Activated CD4-positive, alpha-beta T cell treated with anti-CD3 and anti-CD28 coated beads, Interleukin-10, Interleukin-2, amounts not matched to agents 100 ng/mL and 50 ng/mL, durations not matched to agents 16 hours and 8 hours (primary cell): ENCODE measurements at places on chromosomes 4 and X.
A peak's percentile ranks its signal among the peaks of the same experiment; 100 is the strongest.

DNA sequence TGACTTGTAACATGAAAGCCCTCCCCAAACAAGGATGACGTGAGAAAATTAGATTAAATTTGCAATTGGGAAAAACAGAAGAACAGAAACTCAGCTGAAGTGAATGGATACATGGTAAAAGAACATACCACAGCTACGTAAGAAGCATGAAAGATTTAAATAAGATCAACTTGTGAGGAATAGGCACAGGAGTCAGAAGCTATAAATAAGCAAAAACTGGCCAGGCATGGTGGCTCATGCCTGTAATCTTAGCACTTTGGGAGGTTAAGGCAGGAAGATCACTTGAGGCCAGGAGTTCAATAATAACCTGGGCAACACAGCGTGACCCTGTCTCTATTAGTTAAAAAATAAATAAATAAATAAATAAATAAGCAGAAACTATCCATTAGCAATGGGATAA, 33.6 kb upstream of the ZCCHC13 start:
- no peak for DNase-seq

DNA sequence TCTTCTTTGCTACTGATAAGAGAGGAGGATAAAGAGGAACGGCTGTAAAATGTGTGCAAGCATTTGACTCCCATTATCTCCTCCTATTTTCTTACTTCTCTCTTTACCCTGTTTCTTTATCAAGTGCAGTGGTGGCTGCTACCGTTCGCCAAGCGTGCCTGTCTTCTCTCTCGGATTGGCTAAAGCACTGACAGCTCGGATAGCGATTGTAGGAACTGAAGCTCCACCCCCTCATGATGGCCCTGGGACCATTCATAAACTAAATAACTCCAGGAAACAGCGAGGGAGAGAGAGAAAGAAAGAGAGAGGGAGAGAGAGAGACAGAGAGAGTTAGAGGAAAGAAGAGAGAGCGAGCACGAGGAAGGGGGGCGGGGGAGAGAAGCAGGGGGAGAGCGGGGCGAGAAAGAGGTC, 305 bp upstream of the MAB21L2 start:
- DNase-seq = no peak

- peak; percentile 49 for DNase-seq
Observed at GRCh38 chrX:19774905-19775304, 112.5 kb downstream of the SH3KBP1 start.

- no peak for DNase-seq
Observed at GRCh38 chr4:48194971-48195370, 60.9 kb upstream of the TXK start.

DNA sequence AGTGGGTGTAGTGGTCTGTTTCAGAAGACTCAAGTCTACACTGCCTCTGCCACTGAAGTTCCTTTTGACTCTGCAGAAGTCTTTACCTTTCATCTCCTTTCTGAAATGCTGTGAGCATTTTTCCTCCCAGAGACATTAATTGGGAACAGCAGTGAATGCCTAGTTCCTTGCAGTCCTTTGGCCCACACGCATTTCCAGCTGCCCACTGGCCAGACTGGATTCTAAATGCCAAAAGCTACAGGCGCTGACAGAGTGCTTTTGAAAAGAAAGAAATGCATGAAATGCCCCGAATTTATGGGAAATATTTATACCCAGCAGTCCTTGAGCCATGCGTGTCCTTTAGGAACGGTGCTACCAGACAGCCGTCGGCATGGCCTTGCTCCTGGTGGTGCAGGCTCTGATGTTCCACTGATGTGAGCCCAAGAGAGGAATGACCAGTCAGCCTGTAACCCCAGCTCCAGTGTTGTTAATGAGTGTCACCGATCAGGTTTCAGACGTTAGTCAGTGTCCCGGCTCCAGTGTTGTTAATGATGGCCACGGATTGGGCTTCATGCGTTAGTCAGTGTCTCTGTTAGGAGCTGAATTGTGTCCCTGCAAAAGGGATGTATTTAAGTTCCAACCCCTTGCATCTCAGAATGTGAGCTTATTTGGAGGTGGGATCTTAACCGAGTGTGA, 132.6 kb downstream of the TBL1X start:
- no peak for DNase-seq

GRCh38 chrX:155959018-155959587, 38.4 kb upstream of the IL9R start:
- DNase-seq = no peak

- no peak for DNase-seq
Observed at GRCh38 chrX:77436682-77437081, 10.5 kb upstream of the FGF16 start.

DNA sequence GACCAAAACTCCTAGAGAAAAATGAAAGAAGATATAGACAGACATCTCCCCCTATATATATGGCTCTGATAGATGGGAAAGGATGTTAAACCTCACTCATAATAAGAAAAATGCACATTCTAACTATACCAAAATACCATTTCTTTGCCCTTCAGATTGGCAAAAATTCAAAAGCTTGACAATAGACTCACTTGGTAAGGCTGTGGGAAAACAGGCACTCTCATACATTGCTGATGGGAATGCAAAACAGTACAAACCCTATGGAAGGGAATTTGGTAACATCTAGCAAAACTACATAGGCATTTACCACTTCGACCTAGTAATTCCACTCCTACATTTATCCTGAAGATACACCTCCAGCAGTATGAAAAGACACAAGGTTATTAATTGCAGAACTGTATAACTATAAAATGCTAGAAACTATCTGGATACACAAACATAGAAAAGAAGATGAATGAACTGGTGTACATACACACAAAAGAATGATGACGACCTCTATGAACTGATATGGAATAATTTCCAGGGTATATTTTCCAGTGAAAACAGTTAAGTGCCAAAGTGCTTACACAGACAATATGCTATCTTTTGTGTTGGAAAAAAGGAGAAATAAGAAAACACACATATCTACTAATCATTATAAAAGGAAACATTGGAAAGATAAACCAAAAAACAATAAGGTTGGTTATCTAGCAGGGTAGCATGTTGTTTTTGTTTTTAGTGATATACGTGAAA, 48.5 kb downstream of the WDFY3 start:
- no peak for DNase-seq

DNA sequence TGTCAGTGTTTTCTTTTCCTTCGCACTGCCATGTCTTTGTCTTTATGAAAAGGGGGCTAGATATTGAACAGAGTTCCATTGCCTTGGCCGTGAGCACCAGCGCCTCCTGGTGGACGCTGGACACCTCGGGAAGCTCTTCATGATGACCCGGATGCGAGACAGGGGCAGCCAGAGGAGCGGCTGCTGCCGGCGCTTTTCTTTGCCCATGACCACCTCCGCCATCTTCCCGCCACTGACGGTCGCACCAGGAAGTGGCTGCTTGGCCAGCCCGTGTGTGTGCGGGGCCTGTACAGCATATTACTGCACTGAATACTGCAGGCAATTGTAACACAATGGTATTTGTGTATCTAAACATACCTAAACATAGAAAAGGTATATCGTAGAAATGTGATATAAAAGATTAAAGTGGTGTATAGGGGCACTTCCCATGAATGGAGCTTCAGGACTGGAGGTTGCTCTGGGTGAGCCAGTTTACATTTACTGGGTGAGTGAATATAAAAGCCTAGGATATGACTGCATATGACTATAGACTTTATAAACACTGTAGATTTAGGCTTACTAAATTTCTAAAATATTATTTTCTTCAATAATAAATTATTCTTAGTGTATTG, 15.8 kb upstream of the GRIA2 start:
- peak; percentile 7 for DNase-seq

DNA sequence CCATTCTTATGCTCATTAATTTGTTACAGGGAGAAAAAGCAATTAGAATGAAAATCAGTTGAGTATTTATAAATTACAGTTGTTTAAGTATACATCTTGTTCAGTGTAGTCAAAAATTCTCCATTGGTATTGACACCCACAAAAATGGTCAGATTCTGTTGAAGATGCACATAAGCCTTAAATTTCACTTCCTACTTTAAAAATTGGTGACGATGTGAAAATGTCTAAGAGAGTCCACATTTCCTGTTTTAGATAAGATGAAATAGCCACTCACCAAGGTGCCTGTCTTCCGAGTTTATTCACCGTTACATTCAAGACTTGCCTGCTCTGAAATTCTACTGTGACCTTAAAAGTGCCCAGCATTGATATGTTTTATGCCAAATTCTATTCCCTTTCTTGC, 93.6 kb downstream of the GPR143 start:
- DNase-seq = no peak

GRCh38 chr4:176638992-176639391, 153.7 kb downstream of the VEGFC start:
- no peak for DNase-seq

DNA sequence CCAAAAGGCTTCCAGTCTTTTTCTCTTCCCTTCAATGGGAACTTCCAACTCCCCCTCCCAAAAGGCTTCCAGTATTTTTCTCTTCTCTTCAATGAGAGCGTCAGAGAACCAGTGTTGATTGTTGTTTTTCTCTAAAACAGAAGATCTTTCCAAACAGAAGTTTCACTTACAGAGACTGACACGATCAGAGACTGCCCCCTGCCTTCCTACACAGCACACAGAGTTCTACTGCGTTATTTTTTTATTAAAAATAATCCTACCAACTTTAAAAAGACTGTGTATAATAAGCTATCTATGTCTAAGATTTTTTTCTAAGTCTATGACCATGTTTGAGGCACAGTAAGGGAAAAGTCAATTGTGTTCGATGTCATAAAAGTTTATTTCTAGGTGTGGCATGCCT, 3.5 kb upstream of the HTR2C start:
- DNase-seq = no peak

- no peak for DNase-seq
Observed at GRCh38 chr4:8916906-8917305, 45.3 kb upstream of the HMX1 start.

DNA sequence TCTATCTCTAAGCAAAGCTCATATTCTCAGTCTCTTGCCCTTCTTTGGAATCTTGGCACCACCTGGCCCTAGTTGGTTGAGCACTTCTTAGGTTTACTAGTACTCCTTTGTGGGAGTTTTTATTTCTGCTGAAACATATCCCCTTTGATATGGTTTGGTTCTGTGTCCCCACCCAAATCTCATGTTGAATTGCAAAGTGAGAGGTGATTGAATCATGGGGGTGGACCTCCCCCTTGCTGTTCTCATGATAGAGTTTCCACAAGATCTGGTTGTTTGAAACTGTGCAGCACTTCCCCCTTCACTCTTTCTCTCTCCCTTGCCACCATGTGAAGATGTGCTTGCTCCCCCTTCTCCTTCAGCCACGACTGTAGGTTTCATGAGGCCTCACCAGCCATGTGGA, 22.2 kb upstream of the SYNPO2 start:
- no peak for DNase-seq

GRCh38 chrX:134622813-134623185, 35.5 kb downstream of the PLAC1 start:
- no peak for DNase-seq

GRCh38 chrX:57172544-57172943, 35.3 kb upstream of the SPIN2A start:
- DNase-seq = no peak

GRCh38 chrX:23666282-23666681, 1.0 kb upstream of the PRDX4 start:
- no peak for DNase-seq

DNA sequence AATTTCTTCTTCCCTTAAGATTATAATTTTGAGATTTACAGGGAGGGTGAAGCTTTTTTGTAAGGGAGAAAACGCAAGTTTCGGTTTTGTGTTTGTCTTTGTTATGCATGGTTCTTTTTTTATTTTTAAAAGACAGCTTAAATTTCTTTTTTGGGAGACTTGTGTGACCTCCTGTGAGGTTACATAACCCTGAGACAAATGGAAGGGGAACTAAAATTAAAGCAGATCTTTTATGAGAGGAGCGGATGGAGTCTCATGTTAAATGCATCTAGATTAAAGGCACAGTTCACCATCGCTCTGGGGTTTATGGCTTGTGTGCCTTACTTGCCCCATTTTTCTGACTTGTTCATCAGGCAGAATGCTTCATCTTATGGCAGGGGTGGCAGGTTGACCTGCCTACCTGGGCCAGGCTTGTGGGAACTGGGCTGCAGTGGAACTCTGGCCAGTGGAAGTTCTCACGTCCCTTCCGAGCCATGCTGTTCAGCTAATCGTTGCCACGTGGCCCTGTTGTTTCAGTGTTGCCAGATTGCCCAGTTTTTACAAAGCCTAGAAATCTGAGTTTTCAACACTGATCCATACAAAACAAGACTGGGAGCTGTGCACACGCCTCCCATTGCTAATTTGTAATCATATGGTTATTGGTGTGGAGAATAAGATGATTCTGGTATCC, 291.8 kb downstream of the ARHGAP10 start:
- no peak for DNase-seq

GRCh38 chr4:183071222-183071621, 27.8 kb upstream of the WWC2 start:
- DNase-seq = no peak

GRCh38 chr4:10168151-10168550, 51.6 kb upstream of the WDR1 start:
- DNase-seq = no peak

DNA sequence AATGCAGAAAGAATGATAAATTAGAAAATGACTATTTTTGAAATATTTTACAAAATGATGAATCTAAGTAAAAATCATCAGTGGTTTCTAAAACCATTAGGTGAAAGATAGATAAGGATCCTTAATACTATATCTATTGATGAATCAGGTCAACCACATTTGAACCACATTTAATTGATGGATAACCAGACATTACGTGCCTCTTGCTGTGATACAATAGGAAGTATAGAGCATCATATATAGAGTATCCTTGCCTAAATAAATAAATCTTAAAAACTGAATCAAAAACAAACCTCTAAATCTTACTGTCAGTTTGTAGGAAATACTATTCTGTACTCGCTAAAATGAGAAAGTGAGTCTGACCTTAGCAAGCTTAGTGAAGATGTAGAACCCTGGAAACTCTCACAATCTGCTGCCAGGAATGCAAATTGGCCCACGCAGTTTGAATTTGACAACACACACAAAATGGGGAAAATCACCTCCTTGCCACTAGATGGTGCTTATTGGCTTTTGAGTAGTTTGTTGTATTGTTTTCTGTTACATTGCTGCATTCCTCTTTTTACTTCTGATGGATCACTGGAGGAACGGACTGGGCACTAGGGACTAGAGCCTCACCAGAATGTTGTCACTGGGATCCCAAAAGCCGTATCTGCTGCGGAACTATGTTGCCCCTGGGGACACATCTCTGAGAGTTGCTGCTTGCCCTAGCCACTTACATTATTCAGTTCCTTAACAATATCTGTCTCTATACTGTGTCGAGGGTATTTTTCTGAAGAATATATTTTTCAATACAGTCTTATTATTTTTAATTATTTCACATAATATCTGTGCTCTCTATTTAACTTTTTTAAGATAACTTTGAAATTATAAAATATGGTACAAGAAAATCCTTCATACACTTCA, 25.4 kb upstream of the SLAIN2 start:
- DNase-seq = peak; percentile 48

- DNase-seq = no peak
Observed at GRCh38 chrX:15825936-15826335, 28.7 kb downstream of the AP1S2 start.

DNA sequence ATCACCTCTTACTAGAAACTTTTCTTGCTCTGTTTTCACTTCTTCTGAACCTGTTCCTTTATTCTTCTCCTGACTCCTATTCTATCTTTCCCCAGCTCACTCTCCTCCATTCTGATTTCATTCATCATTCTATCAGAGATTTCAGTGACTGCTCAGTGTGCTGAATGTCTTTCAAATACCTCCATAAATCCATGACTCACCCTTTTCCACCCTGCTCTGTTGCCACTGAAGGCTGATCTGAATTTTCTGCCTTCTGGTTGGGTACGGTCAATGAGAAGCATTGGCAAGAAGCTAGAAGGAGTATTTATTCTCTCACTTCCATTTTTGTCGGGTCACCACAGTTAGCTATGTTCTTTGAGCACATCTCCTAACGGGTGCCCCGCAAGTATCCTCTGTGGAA, 265.9 kb downstream of the CBLL2 start:
- no peak for DNase-seq
